Brain microvascular endothelial cell (primary cell): ENCODE measurements at places on chromosomes 1 and 21.

GRCh38 chr1:41616563-41616962 lies 132.1 kb upstream of the EDN2 start:
- no peak for DNase-seq

GRCh38 chr1:159067699-159068621 lies 8.6 kb downstream of the AIM2 start:
- DNase-seq: no peak

- DNase-seq: peak; percentile 92
Observed at GRCh38 chr21:45299864-45300785, 12.4 kb upstream of the POFUT2 start.

- peak; percentile 94 for DNase-seq
Observed at GRCh38 chr1:59150577-59151386, 146.1 kb upstream of the FGGY start.

- peak; percentile 79 for DNase-seq
Observed at GRCh38 chr1:10510520-10511493, 36.1 kb downstream of the PEX14 start.

DNA sequence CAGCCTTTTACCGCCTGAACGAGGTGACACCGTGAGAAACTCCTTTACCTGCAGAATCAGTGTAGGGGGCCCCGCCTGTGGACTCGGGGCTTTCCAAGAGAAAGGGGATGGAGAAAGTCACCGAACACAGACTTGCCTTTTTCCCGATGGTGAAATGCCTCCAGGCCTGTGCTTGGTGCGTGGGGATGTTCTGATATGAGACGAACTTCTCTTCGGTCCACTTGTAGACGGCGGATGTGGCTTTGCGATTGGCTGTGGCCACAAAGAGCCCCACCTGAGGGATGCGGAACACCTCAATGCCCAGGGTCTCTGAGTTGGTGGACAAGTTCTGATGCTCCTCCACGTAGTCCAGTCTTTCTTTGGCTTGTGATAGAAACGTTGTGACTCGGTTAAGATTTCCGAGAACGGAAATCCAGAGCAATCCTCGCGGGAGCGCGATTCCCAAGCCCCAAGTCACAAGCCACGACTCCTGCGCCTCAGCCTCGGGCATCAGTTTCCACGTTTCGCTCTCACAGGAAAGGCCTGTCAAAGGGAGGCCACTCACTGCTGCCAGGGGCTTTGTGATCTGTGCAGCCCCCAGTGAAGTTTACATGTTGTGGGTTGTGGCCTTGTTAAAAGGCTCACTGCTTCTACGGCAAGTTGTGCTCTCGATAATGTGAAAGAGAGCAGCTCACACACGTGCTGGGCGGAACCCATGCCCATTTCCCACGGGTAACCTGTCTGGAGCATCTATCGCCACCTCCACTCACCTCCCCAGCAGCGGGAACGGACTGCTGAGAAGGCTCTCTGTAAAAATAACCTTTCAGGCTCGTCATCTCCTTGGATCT lies 12.6 kb downstream of the KRTAP10-1 start:
- DNase-seq: no peak

DNA sequence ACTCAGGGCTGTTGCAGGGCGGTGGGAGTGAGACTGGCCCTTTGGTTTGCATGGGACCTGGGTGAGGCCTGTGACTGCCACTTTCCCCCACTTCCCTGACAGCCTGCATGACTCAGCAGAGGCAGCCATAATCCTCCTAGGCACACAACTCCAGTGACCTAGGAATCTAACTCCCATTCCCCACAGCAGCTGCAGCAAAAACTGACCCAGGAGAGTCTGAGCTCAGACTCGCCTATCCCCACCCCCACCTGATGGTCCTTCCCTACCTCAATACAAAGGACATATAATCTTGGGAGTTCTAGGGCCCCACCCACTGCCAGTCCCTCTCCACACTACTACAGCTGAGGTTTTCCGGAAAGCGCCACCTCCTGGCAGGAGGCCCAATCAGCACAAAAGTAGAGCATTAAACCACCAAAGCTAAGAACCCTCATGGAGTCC lies 26.7 kb downstream of the NDC1 start:
- DNase-seq: no peak

- DNase-seq: no peak
Observed at GRCh38 chr1:200108659-200109058, 81.1 kb downstream of the NR5A2 start.

DNA sequence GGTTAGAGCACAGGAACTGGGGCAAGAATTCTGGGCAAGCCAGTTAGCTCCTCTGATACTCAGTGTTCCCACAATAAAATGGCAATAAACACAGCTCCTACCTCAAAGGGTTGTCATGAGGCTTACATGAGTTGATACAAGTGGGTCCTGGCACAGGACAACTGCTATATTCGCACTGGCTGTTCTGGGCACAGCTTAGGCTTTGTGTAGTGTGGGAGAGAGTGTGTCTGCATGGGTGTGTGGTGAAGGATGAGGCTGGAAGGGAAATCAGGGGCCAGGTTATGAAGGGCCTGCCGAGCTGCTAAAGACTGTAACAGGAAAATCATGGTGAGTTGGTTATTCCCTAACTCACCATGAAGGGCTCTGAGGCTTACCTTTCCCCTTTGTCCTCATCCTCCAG lies 18.7 kb downstream of the ETV3 start:
- no peak for DNase-seq

GRCh38 chr1:29933067-29933466 lies 696.7 kb downstream of the PTPRU start:
- DNase-seq: no peak

DNA sequence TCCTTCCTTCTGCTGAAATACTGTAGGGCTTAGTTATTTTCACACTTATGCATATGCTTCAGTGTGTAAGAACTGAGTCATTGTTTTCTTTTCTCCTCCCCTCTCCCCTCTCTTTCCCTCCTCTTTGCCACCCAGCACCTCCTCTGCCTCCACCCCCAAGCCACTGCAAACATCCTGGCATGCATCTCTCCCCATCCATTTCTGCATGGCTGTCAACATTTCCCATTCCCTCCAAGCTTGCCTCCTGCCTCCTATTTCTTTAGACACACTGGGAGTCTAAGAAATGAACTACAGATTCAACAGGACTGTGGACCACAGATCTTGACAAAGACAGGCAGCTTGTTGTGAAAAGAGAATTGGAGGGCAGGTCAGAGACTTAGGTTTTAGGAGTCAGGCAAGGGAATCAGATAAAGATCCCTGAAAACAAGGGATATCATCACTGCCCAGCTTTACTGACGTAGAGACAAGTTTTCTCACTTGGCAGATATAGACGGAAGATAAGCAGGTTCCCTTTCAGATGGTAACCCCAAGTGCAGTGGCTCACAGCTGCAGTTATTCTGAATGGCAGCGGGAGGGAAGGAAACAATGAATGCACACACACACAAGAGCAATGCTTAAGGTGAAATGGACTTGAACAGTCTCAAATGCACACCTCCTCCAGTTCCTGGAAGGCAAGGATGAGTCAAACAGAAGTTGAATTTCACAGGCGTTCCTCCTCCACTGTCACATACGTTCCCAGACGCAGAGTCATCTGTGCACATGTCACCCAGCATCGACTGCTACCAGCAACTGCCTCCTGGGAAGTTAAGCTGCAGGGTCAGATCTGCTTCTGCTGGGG lies 56.1 kb downstream of the HIVEP3 start:
- DNase-seq: peak; percentile 97

DNA sequence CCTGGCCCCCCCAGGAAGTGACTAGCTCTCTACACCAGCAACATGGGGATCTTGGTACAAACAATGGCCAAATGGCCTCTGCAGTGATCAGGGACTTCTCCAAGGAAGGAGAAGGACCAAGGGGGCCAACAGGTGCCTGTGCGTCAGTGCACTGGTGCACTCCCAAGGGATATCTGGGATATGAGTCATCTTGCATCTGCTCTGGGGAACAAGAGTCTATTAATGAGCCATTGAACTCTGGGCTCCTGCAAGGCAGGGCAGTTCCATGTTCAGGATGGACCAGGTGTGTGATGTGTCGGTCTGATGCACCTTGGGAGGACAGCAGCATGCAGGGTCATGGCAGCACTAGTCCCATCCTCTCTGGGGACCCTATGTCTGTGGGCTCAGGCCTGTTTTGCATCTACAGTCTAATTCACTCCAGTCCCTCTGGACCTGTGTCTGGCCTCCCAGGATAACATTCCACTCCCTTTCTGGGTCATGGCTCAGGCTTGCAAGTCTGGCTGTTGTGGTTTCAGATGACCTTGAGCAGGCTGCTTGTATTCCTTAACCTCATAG lies 125.3 kb downstream of the TRABD2B start:
- DNase-seq: peak; percentile 2

GRCh38 chr1:209380420-209380819 lies 203.1 kb upstream of the CAMK1G start:
- DNase-seq: no peak

DNA sequence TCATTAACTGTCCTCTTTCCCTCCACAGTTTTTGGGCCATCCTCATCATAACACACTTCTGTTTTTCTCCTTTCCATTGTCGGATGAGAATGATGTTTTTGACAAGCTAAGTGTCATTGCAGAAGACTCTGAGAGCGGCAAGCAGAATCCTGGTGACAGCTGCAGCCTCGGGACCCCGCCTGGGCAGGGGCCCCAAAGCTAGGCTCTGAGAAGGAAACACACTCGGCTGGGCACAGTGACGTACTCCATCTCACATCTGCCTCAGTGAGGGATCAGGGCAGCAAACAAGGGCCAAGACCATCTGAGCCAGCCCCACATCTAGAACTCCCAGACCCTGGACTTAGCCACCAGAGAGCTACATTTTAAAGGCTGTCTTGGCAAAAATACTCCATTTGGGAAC lies 28.6 kb upstream of the IFNAR1 start:
- no peak for DNase-seq

- no peak for DNase-seq
Observed at GRCh38 chr1:231093156-231093922, 53.3 kb upstream of the FAM89A start.

DNA sequence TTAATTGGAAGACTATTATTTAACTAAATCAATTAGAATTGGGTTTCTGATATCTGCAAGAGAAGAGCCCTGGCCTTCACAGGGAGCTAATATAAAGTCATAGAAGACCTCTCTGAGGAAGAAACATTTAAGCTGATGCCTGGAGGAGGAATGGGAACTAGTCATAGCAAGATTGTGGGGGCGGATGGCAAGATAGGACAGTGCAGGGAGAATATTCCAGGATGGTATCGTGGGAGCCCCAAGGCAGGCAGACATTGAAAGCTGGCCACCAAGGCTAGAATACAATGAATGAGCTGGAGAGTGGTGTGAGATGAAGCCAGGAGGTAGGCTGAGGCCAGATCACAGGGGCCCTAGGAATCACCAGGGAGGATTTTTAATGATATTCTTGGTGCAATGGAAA lies 20.8 kb upstream of the MYSM1 start:
- DNase-seq: peak; percentile 29

GRCh38 chr21:27143476-27143875 lies 176.6 kb upstream of the ADAMTS5 start:
- DNase-seq: no peak

DNA sequence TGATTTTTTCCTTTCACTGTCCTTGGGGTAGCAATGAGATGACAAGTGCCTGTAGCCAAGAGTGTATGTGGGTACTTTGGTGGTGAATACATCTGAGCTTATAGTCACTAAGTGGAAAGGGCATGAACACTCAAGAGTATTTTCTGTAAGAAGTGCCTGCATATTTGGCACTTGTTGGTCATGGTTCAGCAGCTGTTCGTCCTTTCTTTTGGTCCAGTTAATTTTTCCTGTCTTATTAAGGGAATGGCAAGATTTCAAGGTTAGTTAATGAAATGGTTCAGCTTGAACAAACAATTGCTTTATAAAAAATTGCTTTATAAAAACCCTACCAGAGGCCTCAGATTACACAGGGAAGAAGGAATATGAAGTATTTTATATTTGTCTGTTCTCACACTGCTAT lies 48.6 kb upstream of the GPR52 start:
- DNase-seq: no peak

DNA sequence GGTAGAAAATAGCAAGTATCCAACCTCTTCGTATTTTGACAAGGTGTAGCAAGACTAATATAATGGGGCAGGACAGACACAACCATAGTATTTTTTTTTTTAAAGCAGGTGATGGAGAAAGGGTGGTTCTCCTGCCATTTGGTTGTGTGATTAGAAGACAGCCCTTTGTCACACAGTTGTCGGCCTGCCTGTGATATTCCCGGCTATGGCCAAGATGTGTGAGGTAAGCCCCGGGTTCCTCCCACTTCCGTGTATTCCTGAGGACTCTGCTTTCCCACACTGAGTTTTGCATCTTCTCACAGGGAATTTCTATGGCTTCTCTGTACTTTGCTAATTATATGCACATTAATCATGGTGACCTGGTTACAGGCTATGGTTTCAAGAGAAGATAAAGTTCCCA lies 35.9 kb downstream of the ZNF496 start:
- DNase-seq: no peak

DNA sequence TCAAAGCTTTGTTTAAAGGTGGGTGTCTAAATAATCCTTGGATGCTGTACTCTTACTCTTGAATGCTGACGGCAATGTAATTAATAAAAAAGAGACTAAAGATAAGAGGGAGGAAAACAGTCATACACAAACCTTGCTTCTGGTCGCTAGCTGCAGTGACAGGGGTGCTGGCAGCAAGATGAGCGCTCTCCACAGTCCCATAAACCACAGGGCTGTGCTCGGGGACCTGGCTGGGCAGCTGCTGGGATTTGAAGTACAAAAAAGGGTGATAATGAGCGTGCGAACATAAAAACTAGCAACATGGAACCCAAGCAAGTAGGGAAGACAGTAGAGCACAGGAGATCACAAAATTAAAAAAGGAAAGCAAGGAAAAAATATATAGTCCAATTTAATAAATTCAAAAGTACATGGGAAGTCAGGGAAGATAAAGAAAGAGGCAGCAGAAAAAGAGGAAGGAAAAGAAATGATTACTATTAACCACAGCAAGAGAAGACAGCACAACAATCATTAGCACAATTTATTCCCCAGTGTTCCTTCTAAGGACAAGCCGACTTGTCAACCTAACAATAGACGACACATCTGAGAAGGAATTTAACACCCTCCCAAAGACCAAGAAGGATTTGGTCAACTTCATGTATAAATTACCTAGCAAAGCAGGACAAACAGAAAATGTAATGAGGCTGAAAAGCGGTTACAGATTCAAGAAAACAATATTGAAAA lies 162.9 kb upstream of the HP1BP3 start:
- no peak for DNase-seq

DNA sequence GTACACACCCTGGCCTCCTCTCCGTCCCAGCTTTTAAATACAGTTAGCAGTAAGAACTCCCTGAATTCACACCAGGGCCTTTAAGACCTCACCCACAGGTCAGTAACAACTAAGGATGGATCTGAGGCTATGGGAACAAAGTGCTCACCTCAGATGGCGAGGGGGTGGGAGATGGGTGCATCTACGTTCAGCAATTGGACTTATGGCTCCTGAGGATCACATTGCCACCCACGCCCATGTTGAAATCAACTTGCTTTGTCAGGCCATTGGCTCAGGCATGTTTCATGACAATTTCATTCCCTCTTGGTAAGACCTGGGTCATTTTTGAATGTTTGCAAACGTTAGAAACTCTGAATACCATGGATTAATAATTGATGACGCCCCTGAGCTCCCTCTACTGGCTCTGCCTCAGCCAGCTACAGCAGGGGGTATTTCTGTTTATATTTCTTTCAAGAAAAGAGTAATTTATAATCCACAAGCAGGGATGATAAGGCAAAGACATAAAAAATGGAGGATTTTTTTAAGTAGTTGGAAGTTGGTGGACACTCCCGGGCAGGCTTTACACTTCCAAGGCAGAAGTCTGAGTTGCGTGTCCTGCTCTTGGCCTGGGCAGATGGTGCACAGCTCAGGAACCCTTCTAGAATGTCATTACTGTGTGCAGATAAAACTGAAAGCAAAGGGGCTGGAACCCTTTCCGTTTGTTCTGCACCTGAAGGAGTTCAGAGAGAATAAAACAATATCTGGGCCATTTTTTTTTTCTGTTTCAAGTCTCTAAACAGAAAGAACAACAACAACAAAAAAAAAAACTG lies 13.7 kb upstream of the LBR start:
- no peak for DNase-seq

- DNase-seq: peak; percentile 15
Observed at GRCh38 chr21:16821588-16821987, 691.3 kb upstream of the CXADR start.
